Neural progenitor cell (in vitro differentiated cells): ENCODE measurements at places on chromosomes 4 and X.

GRCh38 chr4:64230709-64231310 is 178.4 kb downstream of the TECRL start:
- DNase-seq, result peak; percentile 46

GRCh38 chr4:3630598-3631543 is 98.6 kb upstream of the LRPAP1 start:
- no peak for DNase-seq

- DNase-seq, result peak; percentile 57
These were observed 18.0 kb downstream of the DOK7 start for GRCh38 chr4:3481113-3481531.

GRCh38 chr4:103887191-103887590 is 167.4 kb upstream of the TACR3 start:
- no peak for DNase-seq

DNA sequence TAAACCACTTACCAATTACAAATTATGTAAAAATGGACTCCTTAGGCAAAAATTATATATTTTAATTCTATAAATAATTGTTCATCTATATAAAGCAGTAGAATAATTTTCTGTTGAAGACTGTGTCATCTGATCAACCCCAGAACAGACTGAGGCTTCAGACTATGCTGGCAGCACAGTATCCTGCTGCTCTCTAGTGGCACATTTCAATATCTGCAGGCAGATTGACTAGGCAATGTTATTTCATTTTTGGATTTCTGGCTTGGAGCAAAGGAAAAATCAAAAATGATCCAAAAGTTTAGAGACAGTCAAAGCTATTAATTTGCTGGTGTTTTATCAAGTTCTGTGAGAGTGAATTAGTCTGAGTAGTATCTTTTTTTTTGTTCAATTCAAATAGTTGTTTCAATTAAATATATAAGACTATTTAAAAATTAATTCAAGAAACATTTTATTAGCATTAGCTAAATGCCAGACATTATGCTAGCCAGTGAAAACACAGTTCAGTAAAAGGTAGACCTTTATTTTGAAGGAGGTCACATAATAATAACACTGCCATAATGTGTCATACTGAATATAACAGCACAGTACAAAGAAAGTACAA is 21.3 kb upstream of the SULT1E1 start:
- DNase-seq, result peak; percentile 63

GRCh38 chr4:3215733-3216132 is 33.2 kb upstream of the MSANTD1 start:
- no peak for DNase-seq

DNA sequence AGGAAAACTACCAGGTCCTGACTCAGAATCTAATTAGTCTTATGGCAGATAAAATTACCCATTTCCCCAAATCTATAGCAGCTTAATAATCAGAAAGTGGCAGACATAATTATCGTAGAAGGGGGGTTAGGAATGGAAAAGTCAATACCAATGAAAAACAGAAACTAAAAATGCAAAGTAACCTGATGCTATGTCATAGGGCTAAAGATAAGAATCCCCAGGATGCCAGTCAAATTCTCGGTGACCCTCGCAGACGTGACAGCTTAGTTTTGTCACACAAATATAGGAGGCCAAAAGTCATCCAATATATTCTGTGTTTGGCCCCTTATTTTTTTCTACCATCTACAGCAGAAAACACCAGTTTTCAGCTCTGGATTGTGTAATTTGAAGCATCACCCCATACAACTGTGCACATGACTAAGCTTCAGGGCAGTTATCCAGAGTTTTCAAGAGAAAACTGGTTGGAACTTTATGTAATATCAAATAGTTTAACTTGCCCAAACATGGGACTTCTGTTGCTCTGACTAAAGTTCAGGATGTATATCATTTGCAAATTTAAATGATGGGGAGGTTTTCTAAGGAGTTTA is 30.9 kb downstream of the RASSF6 start:
- DNase-seq, result no peak

DNA sequence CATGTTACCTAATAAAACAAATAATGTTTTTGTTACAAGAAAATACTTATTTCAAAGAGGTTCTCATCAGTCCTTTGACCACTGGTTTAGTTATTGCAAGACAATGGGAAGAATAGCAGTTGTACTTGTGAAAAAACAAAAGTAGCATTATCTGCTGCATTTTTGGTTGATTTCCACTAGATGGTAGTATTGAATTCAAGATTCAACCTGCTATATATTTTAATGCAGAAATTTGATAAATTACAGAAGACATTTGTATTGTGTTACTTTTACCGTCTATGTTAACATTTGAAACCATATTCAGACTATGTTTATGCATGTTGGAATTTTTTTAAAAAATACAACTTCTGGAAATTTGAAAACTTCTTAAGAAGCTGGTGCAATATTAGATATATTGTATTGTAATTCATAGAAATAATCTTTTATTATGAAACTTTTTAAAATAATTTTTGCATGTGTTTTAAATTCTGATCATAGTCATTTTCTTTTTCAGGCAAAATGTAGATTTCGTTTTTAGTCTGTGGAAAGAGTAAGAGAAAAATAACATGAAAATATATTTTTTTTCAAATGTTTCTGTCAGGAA is 56.4 kb downstream of the SPCS3 start:
- peak; percentile 41 for DNase-seq

- DNase-seq, result no peak
These were observed 251.8 kb upstream of the GALNTL6 start for GRCh38 chr4:171561419-171561818.

- DNase-seq, result no peak
These were observed 39.0 kb downstream of the FBXO8 start for GRCh38 chr4:174244441-174244840.

GRCh38 chrX:37690119-37690518 is 4.5 kb downstream of the XK start:
- DNase-seq, result no peak

DNA sequence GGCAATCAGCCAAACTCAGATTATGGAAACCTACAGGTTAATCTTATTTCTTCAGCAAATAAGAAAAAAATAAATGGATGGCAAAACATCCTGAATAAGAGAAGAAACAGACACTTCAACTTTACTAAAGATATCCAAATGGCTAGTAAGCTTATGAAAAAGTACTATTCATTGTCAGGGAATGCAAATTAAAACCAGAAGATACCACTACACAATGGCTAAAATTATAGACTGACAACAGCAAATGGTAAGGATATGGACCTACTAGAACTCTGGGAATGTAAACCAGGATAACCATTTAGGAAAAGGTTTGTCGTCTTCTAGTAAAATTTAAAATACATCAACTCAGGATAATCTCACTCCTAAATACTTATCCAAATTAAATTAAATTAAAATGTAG is 24.3 kb downstream of the GRSF1 start:
- DNase-seq, result no peak

- DNase-seq, result no peak
These were observed 121.2 kb upstream of the STX18 start for GRCh38 chr4:4663028-4663427.

GRCh38 chr4:78922207-78922606 is 17.0 kb downstream of the PAQR3 start:
- DNase-seq, result peak; percentile 19

GRCh38 chr4:98932539-98932938 is 3.6 kb upstream of the EIF4E start:
- DNase-seq, result no peak

DNA sequence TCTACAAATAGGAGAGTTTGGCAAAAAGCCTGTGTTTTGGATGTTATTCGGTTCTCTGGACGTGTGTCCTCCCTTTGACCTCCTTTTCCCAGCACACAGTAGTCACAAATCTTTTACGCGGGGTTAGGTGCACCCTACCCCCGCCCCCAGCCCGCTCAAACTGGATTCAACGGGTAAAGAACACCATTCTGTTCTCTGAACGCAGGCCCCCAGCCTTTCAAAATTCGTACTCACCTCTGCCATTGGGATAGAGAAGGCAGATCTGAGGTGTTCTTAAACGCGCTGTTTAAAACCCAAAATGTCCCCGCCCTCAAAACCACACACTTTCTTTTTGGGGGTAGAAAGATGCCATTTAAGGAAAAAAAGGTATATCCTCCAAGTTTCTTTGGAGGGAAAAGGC is 2.7 kb downstream of the LEF1 start:
- DNase-seq, result peak; percentile 32

GRCh38 chrX:23292988-23293651 is 41.5 kb upstream of the PTCHD1 start:
- no peak for DNase-seq

DNA sequence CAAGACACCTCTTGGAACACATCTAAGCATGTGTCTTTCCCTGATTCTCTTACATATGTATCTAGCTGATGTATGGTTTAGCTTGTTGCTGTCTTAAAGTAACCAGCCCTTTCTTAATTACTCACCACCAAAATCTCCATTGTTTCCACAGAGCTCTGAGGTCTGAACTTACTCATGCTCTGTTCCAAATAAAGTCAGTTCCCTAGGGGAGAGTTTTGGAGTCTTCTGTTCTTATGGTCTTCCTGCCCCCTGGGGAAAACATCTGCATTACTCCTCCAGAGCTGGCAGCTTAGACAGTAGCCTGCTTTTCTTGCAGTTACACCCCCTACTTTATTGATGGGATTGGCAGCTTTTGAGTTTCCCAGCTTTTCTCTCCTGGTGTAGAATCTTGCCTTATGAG is 125.8 kb downstream of the EDA start:
- DNase-seq, result no peak

DNA sequence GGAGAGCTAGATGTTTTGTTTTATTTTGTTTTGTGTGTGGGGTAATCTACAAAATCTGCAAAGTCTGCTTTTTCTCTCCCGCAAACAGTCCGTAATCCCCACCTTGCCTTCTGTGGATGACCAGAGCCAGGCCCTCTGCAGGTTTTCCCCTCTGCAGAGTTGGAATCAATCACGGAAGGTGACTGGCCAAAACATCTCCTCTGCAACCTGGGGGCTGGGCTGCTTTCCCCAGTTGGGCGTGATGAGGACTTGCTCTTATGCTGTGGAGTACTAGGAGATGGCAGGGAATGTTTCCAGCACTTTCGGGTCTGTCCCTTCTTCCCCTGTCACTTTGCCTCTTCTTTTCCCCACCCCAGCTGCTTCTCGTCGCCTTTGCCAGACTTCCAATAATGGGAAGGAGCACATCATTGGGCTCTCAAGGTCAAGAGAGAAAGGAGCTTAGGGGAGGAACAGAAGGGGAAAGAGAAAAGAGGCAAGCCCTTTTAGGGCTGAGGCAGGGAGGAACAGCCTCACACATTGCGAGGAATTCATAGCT is 1.1 kb downstream of the TMEM35A start:
- DNase-seq, result peak; percentile 10

DNA sequence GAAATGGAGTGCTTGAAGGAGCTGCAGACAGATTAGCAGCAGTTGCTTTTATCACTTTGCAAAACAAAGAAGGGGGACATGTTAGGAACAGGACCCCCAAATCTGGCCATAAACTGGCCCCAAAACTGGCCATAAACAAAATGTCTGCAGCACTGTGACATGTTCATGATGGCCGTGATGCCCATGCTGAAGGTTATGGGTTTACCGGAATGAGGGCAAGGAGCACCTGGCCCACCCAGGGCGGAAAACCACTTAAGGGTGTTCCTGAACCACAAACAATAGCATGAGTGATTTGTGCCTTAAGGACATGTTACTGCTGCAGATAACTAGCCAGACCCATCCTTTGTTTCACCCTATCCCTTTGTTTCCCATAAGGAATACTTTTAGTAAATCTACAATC is 79.6 kb upstream of the GC start:
- no peak for DNase-seq

GRCh38 chrX:13890806-13891205 is 73.9 kb upstream of the GPM6B start:
- DNase-seq, result no peak

- no peak for DNase-seq
These were observed 223.5 kb upstream of the MBNL3 start for GRCh38 chrX:132712350-132712749.
